ENCODE measurements at places on chromosomes 13 and 19.

- no peak for DNase-seq
Observed at GRCh38 chr19:38719761-38720558, 24.3 kb downstream of the CAPN12 start.

GRCh38 chr13:104376588-104376987 lies 1310.4 kb upstream of the SLC10A2 start:
- DNase-seq, result no peak

DNA sequence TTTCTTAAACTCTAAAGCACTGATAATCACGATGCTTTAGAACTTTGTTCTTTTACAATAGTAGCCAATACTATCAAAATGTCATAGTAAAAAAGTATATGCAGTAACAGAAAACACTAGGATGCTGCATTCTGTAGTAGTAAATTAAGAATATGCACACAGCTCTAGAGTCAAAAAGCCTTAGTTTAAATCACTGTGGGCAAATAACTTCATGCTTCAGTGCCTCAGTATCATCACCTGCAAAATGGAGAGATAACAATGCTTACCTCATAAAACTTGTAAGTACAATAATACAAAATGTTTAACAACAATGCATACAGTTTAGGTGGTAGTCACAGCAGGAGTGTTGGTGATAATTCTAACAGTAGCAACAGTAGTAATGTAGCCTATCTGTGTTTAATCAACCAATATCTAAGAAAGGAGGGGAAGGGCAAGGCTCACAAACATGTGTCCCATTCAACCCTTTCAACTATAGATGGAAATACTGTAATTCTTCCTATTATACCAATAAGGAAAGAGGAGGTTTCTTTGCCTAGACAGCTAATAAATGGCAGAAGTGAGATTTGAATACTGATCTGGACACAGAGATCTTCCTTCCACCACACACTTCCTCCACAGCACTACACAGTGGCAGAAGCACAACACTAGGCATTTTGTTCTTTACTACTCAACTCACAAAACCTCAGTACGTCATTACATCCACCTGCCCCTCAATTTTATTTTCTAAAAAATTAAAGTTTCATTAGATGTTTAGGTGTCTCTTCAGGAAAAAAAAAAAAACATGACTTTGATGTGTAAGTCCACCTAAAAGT lies 4.6 kb downstream of the RBM26 start:
- no peak for DNase-seq

DNA sequence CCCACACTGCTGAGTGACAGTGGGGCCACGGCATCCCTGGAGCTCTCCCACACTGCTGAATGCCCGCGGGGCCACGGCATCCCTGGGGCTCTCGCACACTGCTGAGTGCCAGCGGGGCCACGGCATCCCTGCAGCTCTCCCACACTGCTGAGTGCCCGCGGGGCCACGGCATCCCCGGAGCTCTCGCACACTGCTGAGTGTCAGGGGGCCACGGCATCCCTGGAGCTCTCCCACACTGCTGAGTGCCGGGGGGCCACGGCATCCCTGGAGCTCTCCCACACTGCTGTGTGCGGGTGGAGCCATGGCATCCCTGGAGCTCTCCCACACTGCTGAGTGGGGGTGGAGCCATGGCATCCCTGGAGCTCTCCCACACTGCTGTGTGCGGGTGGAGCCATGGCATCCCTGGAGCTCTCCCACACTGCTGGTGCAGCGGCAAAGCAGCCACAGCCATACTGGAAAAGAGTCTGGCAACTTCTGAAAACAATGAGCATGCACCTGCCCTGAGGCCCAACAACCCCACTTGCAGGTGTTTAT lies 8.6 kb downstream of the TUBGCP3 start:
- no peak for DNase-seq

- no peak for DNase-seq
Observed at GRCh38 chr13:67008075-67008668, 222.0 kb downstream of the PCDH9 start.

DNA sequence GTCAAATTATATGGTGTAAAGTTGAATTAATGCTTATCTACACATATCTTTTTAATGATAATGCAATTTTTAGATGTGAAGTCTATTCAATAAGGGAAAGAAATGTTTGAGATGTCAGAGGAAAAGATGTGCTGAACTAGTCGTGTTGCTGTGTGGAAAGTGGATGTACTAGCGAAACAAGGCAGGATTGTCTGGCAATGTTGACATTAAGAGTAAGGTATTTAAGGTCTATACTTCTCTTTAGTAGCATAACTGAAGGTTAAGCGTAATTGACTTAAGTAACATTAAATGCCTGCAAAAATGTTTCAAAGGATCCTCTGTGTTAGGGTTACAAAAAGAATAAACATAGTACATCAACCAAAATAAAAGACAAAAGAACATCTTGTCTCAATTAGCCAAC lies 787.3 kb upstream of the KLHL1 start:
- DNase-seq, result no peak

DNA sequence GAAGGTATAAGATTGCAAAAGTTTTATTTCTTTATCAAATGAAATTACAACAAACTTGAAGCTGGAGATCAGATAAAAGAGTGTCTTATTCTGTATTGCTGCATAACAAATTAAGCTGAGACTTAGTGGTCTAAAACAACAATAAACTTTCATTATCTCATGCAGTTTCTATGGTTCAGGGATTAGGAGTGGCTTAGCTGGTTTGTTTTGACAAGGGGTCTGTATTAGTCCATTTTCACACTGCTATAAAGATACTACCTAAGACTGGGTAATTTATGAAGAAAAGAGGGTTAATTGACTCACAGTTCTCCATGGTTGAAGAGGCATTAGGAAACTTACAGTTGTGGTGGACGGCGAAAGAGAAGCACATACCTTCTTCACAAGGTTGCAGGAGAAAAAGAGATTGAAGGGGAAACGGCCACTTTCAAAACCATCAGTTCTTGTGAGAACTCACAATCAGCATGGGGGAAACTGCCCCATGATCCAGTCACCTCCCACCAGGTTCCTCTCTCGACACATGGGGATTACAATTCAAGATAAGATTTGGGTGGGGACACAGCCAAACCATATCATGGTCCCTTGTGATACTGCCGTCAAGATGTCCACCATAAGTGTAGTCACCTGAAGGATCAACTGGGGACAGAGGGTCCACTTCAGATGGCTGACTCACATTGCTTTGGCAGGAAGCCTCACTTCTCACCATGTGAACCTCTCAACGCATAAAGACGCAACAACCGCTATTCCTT lies 97.8 kb downstream of the RNF17 start:
- DNase-seq, result no peak

GRCh38 chr19:7925171-7925851 lies 624 bp downstream of the CTXN1 start:
- DNase-seq, result peak; percentile 78

- peak; percentile 54 for DNase-seq
Observed at GRCh38 chr19:11165486-11166030, 10.0 kb upstream of the SPC24 start.

- no peak for DNase-seq
Observed at GRCh38 chr19:19345232-19345631, 24.6 kb downstream of the MAU2 start.

DNA sequence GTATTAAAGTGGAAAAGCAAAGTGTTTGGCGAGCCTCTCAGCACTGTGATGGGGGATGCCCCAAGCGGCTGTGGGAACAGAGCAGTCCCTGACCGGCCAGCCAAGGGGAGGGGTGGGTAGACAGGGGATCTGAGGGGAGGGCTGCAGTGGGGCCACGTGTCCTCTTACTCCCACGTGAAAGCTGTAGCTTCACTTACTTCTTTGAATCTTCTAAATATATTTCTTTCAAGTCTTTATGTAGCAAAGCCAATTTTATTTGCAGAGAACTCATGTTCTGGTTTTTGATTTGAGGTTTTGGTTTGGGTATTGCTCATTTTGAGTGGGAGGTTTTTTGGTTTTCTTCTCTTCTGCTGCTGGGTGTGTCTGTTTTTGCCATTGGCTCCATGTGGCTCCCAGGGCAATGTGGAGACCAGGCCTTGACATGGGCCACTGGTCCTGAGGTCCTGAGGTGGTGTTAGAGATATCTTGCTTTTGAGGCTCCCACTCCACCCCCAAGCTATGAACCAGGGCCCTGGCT lies 17.7 kb upstream of the OVOL3 start:
- no peak for DNase-seq

GRCh38 chr19:52138278-52138982 lies 1.3 kb downstream of the ZNF616 start:
- DNase-seq, result peak; percentile 30

- DNase-seq, result peak; percentile 74
Observed at GRCh38 chr13:114248011-114248410, 13.3 kb downstream of the CDC16 start.

GRCh38 chr13:97182111-97182890 lies 39.8 kb upstream of the MBNL2 start:
- no peak for DNase-seq
